Central memory CD8-positive, alpha-beta T cell (primary cell): ENCODE measurements at places on chromosomes 4 and X.
A peak's percentile ranks its signal among the peaks of the same experiment; 100 is the strongest.

DNA sequence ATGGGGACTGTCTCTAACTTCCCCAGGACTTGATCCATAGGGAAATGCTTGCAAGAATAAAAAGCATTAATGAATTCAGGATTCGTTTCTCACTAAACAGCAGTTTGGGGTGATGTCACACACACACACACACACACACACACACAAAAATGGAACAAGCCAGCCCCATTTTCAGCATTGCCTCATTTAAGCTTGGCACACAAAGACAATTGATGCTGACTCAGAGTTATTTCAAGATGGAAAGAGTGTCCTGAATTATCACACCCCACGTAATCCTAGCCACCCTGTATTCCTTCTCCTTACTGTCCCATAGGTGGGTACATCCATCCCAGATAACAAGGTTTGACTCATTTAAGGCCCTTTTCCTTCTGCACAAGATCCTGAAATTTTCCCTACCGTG, 345.1 kb upstream of the HS3ST1 start:
- no peak overlapping the region for H3K4me3 ChIP-seq
- H3K27ac ChIP-seq: no peak overlapping the region
- DNase-seq: no peak
- H3K27me3 ChIP-seq: no peaks in the 10 kb centered on the region

GRCh38 chrX:148723551-148723950, 223.1 kb downstream of the AFF2 start:
- no peaks in the 10 kb centered on the region for H3K36me3 ChIP-seq
- no peak overlapping the region for H3K4me3 ChIP-seq

DNA sequence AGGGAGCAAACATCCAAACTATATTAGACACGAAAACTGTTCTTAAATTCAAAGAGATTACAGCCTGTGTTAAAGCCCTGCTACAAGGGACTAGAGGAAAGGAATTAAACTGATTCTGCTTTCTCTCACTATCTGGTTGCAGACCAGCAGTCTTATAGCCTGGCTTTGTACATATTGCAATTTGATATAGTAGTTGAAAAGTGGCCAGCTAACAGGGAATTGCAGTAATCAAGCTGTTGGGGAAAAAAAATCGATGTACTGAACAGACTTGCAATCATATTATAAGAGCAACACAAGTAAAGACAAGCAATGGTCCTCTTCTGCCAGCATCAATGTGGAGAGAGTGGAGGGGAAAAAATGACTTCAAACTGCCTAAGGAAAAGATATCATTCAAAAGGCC, 364.4 kb upstream of the EPHA5 start:
- no peaks in the 10 kb centered on the region for H3K4me1 ChIP-seq
- no peak for DNase-seq
- no peak overlapping the region for H3K27ac ChIP-seq
- no peaks in the 10 kb centered on the region for H3K27me3 ChIP-seq
- no peak overlapping the region for H3K4me3 ChIP-seq

- no peaks in the 10 kb centered on the region for H3K36me3 ChIP-seq
- no peaks in the 10 kb centered on the region for H3K27me3 ChIP-seq
- no peak overlapping the region for H3K27ac ChIP-seq
- DNase-seq: no peak
- no peaks in the 10 kb centered on the region for H3K4me1 ChIP-seq
- no peak overlapping the region for H3K4me3 ChIP-seq
These were observed 132.8 kb upstream of the FUNDC1 start for GRCh38 chrX:44675362-44676024.

- no peak overlapping the region for H3K4me3 ChIP-seq
- peaks cover 28% of the 10 kb centered on the region for H3K4me1 ChIP-seq
- no peak for DNase-seq
- peaks cover 5% of the 10 kb centered on the region for H3K36me3 ChIP-seq
These were observed 11.4 kb upstream of the GPR34 start for GRCh38 chrX:41677183-41678060.

DNA sequence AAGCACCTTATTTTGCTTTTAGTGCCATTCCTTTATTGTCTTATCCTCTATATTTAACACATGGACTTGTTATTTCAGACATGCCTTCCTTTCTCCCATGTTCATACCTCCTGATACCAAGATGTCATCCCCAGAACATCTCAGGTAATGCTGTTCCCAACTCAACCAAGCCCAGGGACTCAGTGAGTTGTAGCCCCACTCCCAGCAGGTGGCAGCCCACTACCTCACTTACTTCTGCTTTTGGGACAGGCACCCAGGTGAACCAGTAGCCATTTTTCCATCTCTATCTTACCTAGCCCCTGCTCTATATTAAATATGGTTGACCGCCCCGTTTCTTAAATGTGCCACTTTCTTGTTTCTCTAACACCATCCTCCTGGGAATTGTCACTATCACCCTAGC, 199.0 kb downstream of the DCHS2 start:
- H3K27me3 ChIP-seq: no peaks in the 10 kb centered on the region
- no peak overlapping the region for H3K27ac ChIP-seq
- no peaks in the 10 kb centered on the region for H3K36me3 ChIP-seq
- no peak overlapping the region for H3K4me3 ChIP-seq
- no peak for DNase-seq
- no peaks in the 10 kb centered on the region for H3K4me1 ChIP-seq

DNA sequence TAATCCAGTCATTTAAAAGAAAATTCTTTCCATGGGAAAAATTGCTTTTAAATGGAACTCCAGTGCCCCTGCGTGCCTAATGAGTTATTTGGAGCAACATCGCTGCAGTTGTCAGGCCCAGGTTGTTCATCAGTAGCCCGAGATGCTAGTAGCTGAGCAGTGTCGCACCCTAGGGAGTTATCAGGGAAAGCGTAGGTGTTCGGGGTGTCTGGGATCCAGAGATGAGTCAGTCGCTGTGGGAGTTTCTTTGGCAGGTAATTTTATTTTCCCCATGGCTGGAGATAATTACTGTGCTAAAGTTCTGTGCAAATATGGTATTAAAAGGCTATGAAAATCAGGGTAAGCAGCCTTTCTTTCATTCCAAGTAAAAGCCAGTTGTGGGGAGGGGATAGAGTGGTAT, 49.4 kb downstream of the ANXA3 start:
- H3K36me3 ChIP-seq: no peaks in the 10 kb centered on the region
- H3K27me3 ChIP-seq: peaks cover 33% of the 10 kb centered on the region
- no peaks in the 10 kb centered on the region for H3K4me1 ChIP-seq
- DNase-seq: no peak
- H3K4me3 ChIP-seq: no peak overlapping the region
- H3K27ac ChIP-seq: no peak overlapping the region

DNA sequence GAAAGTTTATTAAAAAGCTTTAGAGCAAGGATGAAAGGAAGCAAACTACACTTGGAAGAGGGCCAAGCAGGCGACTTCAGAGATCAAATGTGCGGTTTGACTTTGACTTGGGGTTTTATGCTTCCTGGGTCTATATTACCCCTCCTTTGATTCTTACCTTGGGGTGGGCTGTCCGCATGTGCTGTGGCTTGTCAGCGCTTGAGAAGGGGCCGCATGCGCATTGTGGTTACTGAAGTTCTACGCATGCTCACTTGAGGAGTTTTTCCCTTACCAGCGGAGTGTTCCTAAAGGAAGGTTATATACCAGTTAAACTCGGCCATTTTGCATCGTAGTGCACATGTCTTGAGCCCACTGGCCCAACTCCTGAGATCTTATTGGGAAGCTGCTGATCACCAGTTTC, 9.9 kb downstream of the ZNF157 start:
- DNase-seq: peak; percentile 61
- peak overlapping the region; percentile 63 for H3K4me3 ChIP-seq
- H3K36me3 ChIP-seq: peaks cover 1% of the 10 kb centered on the region
- peak overlapping the region; percentile 74 for H3K27ac ChIP-seq
- H3K27me3 ChIP-seq: no peaks in the 10 kb centered on the region
- peaks cover 20% of the 10 kb centered on the region for H3K4me1 ChIP-seq

DNA sequence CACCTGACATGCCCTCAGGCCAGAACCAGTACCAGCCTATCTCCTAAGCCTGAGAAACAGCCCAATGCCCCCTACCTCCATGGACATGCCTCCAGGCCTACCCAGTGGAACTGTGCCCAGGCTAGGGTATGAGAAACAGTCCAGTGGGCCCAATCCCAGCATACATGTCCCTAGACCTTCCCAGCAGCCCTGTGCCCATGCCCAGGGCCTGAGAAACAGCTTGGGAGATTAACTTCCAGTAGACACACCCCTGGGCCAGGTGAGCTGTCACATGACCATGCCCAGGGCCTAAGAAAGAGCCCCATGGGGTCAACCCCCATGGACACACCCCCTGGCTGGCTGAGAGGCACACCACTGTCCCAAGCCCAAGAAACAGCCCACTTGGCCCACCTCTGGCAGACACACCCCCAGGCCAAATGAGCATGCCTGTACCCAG, 78.8 kb downstream of the CBR4 start:
- DNase-seq: no peak
- H3K36me3 ChIP-seq: peaks cover 2% of the 10 kb centered on the region
- H3K4me3 ChIP-seq: no peak overlapping the region
- no peak overlapping the region for H3K27ac ChIP-seq
- H3K4me1 ChIP-seq: peaks cover 6% of the 10 kb centered on the region

DNA sequence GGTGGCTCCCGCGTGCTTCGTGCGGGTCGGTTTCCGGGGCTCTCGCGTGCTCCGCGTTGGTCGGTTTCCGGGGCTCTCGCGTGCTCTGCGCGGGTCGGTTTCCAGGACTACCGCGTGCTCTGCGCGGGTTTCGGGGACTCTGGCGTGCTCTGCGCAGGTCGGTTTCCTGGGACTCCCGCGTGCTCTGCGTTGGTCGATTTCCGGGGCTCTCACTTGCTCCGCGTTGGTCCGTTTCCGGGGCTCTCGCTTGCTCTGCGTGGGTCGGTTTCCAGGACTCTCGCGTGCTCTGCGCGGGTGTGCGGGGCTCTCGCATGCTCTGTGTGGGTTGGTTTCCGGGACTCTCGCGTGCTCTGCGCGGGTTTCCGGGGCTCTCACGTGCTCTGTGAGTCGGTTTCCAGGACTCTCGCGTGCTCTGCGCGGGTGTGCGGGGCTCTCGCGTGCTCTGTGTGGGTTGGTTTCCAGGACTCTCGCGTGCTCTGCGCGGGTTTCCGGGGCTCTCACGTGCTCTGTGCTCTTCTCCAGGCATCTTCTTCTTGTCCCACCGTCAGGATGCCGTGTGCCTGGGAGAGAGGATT, 109.9 kb upstream of the LRPAP1 start:
- no peak overlapping the region for H3K27ac ChIP-seq
- no peak overlapping the region for H3K4me3 ChIP-seq
- no peaks in the 10 kb centered on the region for H3K4me1 ChIP-seq
- H3K27me3 ChIP-seq: peaks cover 63% of the 10 kb centered on the region
- peaks cover 3% of the 10 kb centered on the region for H3K36me3 ChIP-seq

GRCh38 chr4:7157666-7158065, 34.7 kb upstream of the SORCS2 start:
- no peak overlapping the region for H3K27ac ChIP-seq
- no peak for DNase-seq
- H3K27me3 ChIP-seq: peaks cover 96% of the 10 kb centered on the region
- no peaks in the 10 kb centered on the region for H3K4me1 ChIP-seq

GRCh38 chr4:105145156-105145902, 1.3 kb upstream of the TET2 start:
- H3K4me1 ChIP-seq: peaks cover 41% of the 10 kb centered on the region
- H3K4me3 ChIP-seq: peak overlapping the region; percentile 98
- DNase-seq: no peak

- no peaks in the 10 kb centered on the region for H3K36me3 ChIP-seq
- no peaks in the 10 kb centered on the region for H3K4me1 ChIP-seq
- DNase-seq: no peak
- no peak overlapping the region for H3K4me3 ChIP-seq
- no peak overlapping the region for H3K27ac ChIP-seq
These were observed 46.3 kb upstream of the BCLAF3 start for GRCh38 chrX:20037186-20037585.

- H3K27ac ChIP-seq: no peak overlapping the region
- peaks cover 3% of the 10 kb centered on the region for H3K4me1 ChIP-seq
- no peak overlapping the region for H3K4me3 ChIP-seq
- H3K36me3 ChIP-seq: peaks cover 20% of the 10 kb centered on the region
These were observed 11.2 kb downstream of the NEK1 start for GRCh38 chr4:169601016-169601771.

GRCh38 chr4:113772319-113772718, 10.8 kb upstream of the CAMK2D start:
- H3K27me3 ChIP-seq: peaks cover 16% of the 10 kb centered on the region
- peaks cover 2% of the 10 kb centered on the region for H3K36me3 ChIP-seq

- no peak overlapping the region for H3K4me3 ChIP-seq
- no peak overlapping the region for H3K27ac ChIP-seq
- peaks cover 47% of the 10 kb centered on the region for H3K27me3 ChIP-seq
- H3K36me3 ChIP-seq: peaks cover 2% of the 10 kb centered on the region
- H3K4me1 ChIP-seq: no peaks in the 10 kb centered on the region
These were observed 33.8 kb upstream of the MGST2 start for GRCh38 chr4:139631791-139632190.

DNA sequence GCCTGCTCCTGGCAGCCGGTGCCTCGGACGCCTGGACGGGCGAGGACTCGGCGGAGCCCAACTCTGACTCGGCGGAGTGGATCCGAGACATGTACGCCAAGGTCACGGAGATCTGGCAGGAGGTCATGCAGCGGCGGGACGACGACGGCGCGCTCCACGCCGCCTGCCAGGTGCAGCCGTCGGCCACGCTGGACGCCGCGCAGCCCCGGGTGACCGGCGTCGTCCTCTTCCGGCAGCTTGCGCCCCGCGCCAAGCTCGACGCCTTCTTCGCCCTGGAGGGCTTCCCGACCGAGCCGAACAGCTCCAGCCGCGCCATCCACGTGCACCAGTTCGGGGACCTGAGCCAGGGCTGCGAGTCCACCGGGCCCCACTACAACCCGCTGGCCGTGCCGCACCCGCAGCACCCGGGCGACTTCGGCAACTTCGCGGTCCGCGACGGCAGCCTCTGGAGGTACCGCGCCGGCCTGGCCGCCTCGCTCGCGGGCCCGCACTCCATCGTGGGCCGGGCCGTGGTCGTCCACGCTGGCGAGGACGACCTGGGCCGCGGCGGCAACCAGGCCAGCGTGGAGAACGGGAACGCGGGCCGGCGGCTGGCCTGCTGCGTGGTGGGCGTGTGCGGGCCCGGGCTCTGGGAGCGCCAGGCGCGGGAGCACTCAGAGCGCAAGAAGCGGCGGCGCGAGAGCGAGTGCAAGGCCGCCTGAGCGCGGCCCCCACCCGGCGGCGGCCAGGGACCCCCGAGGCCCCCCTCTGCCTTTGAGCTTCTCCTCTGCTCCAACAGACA, 4.4 kb downstream of the SOD3 start:
- peaks cover 75% of the 10 kb centered on the region for H3K27me3 ChIP-seq
- no peak overlapping the region for H3K4me3 ChIP-seq
- H3K36me3 ChIP-seq: peaks cover 2% of the 10 kb centered on the region
- no peak overlapping the region for H3K27ac ChIP-seq

- no peak for DNase-seq
- H3K4me1 ChIP-seq: no peaks in the 10 kb centered on the region
- H3K27ac ChIP-seq: no peak overlapping the region
- H3K36me3 ChIP-seq: no peaks in the 10 kb centered on the region
- no peak overlapping the region for H3K4me3 ChIP-seq
- no peaks in the 10 kb centered on the region for H3K27me3 ChIP-seq
These were observed 188.4 kb upstream of the CLNK start for GRCh38 chr4:10872833-10873517.

DNA sequence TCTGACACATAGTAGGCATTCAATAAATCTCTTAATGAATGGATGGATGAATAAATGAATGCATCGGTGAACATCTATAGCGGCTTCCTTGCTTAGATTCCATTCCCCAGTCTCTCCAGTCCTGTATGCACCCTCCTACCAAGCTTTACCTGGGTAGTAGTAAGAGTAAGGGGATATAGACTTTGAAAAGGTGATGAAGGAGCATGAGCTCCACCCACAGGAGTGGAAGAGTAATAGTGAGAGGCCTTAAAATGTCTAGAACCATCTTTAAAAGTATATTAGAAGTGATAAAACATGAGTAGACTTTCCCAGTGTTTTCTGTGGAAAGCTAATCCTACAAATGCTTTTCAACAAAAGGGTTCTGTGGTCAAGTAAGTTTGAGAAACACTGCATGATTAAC, 35.5 kb upstream of the GPC3 start:
- no peaks in the 10 kb centered on the region for H3K4me1 ChIP-seq
- peaks cover 6% of the 10 kb centered on the region for H3K27me3 ChIP-seq
- H3K27ac ChIP-seq: no peak overlapping the region
- DNase-seq: no peak
